ENCODE measurements at places on chromosomes 7 and 10.
A peak's percentile ranks its signal among the peaks of the same experiment; 100 is the strongest.

DNA sequence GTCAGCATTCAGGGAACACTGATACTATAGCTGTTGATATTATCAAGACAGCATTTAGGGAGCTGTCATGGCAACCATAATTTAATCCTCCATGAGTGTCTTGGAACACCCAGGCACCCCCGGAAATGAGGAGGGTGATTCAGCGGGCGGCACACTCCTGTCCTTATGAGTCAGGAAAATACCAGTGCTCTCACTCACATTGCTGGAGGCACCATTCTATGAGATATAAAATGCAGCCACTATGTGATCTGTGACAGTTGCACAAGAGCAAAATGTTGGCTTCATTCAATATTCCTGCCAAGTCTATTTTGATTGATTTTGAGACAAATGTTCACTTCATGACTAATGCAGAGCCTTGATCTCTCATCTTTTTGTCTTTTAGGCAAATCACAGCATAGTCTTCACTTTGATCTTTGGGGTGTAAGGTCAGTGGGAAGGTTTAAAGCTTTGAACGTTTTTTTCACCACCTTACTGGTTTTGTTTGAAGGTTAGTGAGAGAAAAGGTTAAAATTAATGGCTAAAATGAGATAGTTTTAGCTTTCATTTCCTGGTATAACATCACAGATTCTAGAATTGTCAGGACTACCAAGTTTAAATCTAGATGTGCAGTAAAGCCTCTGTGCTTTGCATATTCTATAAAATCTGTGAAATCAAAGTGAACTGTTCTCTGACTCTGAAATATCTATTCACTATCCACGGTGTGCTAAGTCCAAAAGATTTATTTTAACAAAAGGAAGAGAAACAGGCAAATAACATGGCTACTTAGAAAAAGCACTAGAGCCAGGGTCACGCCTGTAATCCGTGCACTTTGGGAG is 12.4 kb upstream of the ARHGAP12 start:
- DNase-seq, result peak; percentile 14

GRCh38 chr7:79241288-79242060 is 212.0 kb downstream of the MAGI2 start:
- no peak for DNase-seq

- DNase-seq, result no peak
Observed at GRCh38 chr7:138945821-138946220, 35.4 kb downstream of the KIAA1549 start.

GRCh38 chr10:13743101-13743693 is 156.4 kb downstream of the PRPF18 start:
- no peak for DNase-seq

All from NCI-H1436 (cell line).